Activated CD4-positive, CD25-positive, alpha-beta regulatory T cell treated with anti-CD3 and anti-CD28 coated beads, Interleukin-2, amount 50 U/mL, for 16 hours (primary cell): ENCODE measurements at places on chromosomes 1 and 21.

DNA sequence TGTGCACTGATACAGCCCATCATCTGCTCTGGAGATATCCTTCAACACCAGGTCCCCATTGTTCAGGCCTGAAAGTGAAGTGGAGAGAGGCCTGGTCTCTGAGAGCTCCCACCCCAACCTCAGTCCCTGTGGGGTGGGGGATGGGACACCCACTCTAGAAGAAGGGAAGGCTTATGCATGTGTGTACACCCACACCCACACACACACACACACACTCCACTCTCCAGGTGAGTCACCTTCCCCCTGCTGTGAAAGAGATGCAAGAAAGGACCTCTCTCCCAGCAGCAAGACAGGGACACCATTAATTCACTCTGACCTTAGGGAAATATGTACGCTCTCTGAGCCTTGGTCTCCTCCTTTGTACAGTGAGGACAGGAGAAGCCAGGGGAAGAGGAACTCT is 5.9 kb downstream of the VSIG8 start:
- DNase-seq, result no peak

DNA sequence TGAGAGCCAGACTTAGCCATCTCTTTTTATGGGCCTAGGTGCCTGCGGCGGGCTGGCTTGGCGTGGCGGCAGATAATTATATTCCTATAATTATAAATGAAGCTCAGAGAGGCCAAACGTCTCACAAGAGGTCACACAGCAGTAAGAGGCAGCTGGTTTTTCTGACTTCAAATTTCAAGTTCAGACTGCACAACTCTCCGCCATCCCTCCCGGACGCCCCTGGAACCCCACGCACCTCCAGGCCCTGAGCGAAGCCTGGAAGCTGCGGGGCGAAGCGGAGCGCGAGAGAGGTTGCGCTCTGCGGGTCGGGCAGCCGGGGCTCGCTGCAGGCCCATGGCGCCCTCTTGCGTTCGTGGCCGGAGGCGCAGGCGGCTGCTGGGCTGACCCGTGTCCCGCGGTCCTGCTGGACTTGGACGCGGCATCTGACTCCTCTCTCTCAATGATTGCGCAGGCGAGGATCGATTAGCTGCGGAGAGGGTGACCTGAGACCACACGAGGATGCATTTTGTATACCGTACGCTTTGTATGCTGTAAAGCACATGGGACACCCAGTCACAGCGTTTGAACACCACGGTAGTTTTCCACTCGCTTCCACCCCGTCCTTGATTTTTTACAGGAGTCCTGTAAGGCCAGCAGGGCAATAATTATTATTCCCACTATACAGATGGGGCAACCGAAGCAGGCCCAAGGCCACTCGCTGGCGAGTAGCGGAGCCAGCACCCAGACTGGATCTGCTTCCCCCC is 272.7 kb downstream of the FOXD2 start:
- peak; percentile 37 for DNase-seq

GRCh38 chr1:161933592-161934588 is 89.8 kb downstream of the OLFML2B start:
- no peak for DNase-seq

DNA sequence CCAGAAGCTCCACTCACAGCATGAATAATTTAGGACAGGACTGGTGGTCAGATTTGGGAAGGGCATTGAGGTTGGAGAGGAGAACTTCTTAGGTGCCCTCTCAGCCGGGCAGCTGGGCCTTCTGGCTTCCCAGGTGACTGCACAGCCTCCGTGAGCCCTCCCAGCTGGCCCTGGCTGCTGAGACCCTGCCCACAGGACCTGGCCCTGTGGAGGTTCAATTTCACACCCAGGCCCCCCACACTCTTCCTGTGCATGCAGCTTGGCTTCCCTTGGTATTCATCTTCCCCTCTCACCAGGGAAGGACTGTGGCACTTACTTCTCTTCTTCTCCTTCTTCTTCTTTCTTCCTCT is 50.6 kb downstream of the NDUFS5 start:
- DNase-seq, result no peak

DNA sequence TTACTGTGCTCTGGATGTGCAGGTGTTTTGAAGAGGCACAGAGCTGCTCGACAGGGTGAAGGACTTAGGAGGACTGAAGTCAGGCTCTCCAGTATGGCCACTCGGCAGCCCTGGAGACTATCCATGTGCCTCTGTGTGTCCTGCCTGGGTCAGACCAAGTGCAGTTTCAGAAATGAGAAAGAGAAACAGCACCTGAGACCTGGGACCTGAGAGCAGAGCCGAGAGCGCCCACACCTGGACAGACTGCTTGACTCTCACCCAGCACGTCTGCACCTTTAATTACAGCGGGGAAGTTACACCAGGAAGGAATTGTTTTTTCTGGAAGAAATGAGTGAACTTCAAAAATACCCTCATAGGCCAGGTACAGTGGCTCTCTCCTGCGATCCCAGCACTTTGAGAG is 59.7 kb upstream of the COL6A1 start:
- no peak for DNase-seq

DNA sequence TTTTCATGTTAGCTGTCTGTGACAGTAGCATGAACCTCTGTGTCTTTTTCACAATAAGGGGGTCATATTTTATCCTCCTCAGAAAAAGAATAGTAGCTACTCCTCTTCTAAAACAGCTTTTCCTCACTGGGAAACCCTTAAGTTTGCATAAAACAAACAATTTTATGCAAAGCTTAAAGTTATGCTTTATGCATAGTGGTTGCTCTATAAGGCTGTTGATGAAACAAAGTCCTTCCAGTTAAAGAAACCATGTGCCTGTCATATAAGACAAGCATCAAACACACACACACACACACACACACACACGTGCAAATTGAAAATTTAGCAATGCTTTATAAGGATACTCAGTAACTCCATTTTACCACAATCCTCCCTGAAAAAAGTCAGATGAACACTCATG is 107.0 kb downstream of the CHD1L start:
- no peak for DNase-seq

GRCh38 chr1:222394224-222394623 is 153.7 kb downstream of the HHIPL2 start:
- no peak for DNase-seq

- DNase-seq, result no peak
Observed at GRCh38 chr1:166272851-166273250, 106.0 kb upstream of the FAM78B start.

DNA sequence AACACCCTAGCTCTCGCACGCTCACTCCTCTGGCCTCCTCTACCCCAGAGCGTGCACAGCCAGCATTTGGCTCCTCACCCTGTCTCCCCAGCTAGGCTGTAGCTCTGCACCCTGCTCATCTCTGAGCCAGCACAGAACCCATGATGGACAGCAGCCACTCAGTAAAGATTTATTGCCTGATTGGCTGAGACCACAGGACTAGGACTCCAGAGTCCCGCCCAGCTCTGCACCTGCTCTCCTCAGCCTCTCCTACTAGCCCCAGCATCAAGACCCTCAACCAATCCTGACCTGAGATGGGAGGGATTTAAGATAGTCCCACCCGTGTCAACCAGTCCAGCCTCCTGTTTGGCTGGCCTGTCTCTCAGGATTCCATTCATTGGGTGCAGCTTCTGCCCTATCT is 9.3 kb downstream of the C1QB start:
- no peak for DNase-seq

GRCh38 chr1:115545096-115545720 is 96.6 kb upstream of the VANGL1 start:
- DNase-seq, result no peak

DNA sequence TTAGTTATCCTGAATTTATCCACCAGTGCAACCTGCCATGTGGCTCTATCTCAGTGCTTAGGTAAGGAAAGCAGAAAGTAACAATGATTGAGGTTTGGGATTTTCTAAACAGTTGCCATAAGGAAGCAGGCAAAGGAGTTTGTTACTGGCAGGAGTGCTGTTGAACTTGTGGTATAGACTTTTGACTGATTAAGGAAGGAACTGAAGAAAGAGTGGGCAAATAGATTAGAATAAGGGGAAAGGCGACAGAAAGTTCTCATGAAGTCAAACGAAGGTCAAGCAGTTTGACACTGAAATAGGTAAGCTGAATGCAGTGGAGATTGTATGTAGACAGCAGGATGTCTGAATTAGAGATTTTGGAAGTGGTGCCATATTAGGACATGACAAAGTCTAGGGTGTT is 24.2 kb upstream of the CR2 start:
- DNase-seq, result no peak

DNA sequence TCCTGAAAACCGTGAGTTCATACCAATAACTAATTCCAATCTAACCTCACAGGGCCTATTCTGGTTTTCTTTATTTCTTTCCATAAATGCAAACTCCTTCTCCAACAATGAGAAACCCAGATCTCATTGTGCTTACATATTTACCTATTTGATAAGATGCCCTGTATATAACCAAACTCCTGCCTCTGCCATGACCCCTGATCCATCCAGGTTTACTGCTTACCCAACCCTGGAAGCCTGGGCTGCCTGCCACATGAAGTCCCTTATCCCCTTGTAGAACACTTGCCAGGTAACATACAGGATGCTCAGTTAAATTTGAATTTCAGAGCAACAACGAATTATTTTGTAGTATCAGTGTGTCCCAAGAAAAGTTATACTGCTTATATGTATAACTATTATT is 766.1 kb downstream of the LTN1 start:
- no peak for DNase-seq

DNA sequence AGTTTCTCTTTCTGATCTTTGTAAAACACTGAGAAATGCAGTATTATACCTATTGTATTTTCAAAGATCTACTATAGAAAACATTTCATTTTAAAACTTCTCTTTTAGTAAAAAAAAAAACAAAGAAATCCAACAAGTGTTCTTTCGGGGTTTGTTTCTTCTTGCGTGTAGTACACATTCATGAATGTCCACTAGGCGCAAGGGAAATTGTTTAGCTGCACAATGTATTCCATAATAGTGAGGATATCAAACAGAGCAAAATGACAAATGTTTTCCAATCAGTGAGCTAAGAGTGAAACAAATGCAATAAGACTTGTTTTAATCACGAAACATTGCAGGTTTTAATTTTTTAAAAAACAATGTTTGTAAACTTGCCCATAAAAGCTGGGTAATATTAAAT is 68.6 kb downstream of the LHX8 start:
- DNase-seq, result no peak

GRCh38 chr1:165924117-165924516 is 96.7 kb downstream of the UCK2 start:
- DNase-seq, result no peak

GRCh38 chr1:182888736-182889531 is 49.8 kb downstream of the DHX9 start:
- no peak for DNase-seq

DNA sequence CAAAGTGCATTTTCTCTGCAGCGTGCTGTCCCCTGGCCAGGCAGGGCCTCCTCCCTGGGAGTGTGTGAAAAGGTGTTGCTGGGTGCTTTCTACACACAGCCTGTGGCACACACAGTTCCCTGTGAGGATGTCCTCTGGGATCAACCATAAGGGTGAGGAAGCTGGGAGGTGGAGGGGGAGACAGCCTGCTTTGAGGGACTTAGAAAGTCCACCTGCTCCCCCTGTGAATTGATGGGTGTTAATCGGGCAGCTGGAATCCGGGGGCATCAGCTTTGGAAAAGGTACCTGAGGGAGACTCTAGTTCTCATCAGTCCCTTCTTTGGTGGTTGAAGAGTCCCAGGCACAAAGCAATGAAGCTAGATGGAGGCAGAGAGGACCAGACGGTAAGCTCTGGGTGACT is 35.8 kb downstream of the LHX4 start:
- no peak for DNase-seq

DNA sequence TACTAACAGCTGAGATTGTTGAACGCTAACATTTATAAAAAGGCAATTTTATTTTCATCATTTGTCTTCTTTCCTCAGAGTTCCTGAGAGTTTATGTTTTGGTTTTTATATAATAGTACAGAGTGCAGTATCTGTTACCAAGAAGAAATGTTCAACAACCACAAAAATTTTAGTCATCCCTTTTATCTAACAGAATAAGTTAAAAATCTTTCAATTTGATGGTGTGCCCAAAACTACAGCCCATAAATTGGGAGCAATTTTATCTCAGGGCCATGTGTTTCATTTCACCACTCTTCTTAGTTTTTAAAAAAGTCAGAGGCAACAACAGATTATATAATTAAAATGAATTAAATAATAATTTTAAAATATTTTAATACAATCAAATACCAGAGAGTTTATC is 37.1 kb downstream of the NEXN start:
- no peak for DNase-seq

GRCh38 chr1:36085686-36086526 is 2.0 kb downstream of the TEKT2 start:
- no peak for DNase-seq

DNA sequence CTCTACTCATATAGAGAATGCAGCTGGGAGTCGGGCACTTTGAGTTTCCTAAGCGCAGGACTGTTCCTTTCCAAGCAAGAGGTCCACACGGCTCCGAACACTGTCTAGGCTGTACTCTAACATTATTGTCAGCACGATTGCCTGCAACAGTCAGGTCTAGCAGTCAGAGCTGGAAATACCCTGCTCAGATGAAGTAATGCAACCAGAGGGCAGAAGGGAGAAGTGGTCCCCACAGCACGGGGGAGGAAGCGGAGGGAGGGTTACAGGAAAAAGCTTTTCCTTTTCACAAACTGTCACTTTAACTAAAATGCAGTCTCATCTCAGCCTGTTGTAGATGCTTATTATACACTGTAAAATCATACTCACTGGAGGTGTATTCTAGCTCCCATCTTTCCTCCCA is 98.9 kb upstream of the SLC44A3 start:
- DNase-seq, result no peak

GRCh38 chr1:10529765-10530164 is 55.0 kb downstream of the PEX14 start:
- no peak for DNase-seq

- DNase-seq, result no peak
Observed at GRCh38 chr1:18682375-18682774, 51.7 kb downstream of the PAX7 start.
